ENCODE measurements at places on chromosomes 1 and 21. TPM values are rescaled to one million over a fixed set of nuclear protein-coding genes. Genes with fewer than 3 reads are reported as not detected.

Gene NPHS2
- not detected for total RNA-seq

Gene GJB3
- total RNA-seq = not detected

Gene SPATA46
- total RNA-seq = not detected

Gene B3GALNT2
- 15.6 TPM for total RNA-seq

Gene PLA2G2F
- total RNA-seq = not detected

Gene CFHR4
- not detected for total RNA-seq

Gene PLA2G2D
- 0.27 TPM for total RNA-seq

Gene CACHD1
- 0.05 TPM for total RNA-seq

Gene WNT3A
- not detected for total RNA-seq

Gene KLHL17
- total RNA-seq = 30.6 TPM

Gene MACF1
- total RNA-seq = 192 TPM

Gene FOXD3
- total RNA-seq = not detected

Gene LRRC38
- not detected for total RNA-seq

Gene ANKRD34A
- total RNA-seq = 5.2 TPM

Gene GOLT1A
- total RNA-seq = not detected

Gene ASAP3
- total RNA-seq = 0.66 TPM

Gene DNALI1
- total RNA-seq = not detected

Gene FCGR3A
- not detected for total RNA-seq

Gene C1orf116
- 0.08 TPM for total RNA-seq

Gene GREM2
- total RNA-seq = not detected

Gene LEMD1
- total RNA-seq = not detected

Gene CA6
- not detected for total RNA-seq

Gene HSPB7
- total RNA-seq = 0.21 TPM

Gene USH2A
- total RNA-seq = not detected

Gene CD1B
- total RNA-seq = not detected

Gene CCDC190
- total RNA-seq = not detected

Gene SLC35F3
- 8.6 TPM for total RNA-seq

Gene PTPN7
- 99.8 TPM for total RNA-seq

Gene TNFRSF4
- 6.5 TPM for total RNA-seq

Gene PUM1
- total RNA-seq = 75.3 TPM

Gene COL11A1
- not detected for total RNA-seq

Gene COL16A1
- 3.9 TPM for total RNA-seq

Gene B3GALT5
- 0.08 TPM for total RNA-seq

Gene NR5A2
- 0.21 TPM for total RNA-seq

Gene HPDL
- 54.6 TPM for total RNA-seq

All from GM12878 (cell line).